ENCODE measurements at places on chromosomes 16 and 17.

DNA sequence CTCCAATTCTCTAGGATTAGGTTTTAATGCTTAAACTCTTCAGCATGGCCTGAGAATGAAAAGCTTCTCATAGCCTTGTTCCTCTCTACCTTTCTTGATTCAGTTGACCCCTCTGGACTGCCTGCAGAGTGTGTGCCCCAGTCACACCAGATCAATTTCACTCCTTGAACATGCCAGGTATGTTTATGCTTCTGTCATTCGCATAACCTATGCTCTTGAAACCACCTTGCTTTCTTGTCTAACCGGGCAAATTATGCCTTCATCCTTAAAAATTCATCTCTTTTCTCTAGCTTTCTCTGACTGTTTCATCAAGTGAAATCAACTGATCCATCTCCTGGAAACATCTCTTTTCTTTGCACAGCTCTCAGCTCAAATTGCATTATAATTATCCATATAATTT is 42.3 kb downstream of the CDH11 start:
- DNase-seq, result no peak

GRCh38 chr17:82226146-82226808 is 2.6 kb upstream of the SLC16A3 start:
- no peak for DNase-seq

- no peak for DNase-seq
These were observed 216.4 kb upstream of the FOXF1 start for GRCh38 chr16:86293906-86294305.

DNA sequence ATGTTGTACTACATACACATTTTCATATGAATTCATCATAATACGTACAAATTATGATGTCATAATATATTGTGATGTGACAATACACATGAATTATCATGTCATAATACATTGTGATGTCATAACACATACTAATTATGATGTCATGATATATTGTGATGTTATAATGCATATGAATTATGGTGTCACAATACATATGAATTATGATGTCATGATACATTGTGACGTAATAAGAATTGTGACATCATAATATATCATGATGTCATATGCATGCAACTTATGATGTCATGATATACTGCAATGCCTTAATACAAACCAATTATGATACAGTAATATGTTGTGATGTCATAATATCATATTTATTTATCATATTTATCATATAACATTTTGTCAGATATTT is 2074.3 kb downstream of the TP53TG3F start:
- no peak for DNase-seq

DNA sequence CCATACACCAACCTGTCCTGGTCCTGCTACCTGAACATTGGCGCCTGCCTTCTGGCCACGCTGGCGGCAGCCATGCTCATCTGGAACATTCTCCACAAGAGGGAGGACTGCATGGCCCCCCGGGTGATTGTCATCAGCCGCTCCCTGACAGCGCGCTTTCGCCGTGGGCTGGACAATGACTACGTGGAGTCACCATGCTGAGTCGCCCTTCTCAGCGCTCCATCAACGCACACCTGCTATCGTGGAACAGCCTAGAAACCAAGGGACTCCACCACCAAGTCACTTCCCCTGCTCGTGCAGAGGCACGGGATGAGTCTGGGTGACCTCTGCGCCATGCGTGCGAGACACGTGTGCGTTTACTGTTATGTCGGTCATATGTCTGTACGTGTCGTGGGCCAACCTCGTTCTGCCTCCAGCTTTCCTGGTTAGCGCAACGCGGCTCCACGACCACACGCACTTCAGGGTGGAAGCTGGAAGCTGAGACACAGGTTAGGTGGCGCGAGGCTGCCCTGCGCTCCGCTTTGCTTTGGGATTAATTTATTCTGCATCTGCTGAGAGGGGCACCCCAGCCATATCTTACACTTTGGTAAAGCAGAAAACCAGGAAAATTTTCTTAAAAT is 21.5 kb downstream of the TMEM204 start:
- DNase-seq, result no peak

DNA sequence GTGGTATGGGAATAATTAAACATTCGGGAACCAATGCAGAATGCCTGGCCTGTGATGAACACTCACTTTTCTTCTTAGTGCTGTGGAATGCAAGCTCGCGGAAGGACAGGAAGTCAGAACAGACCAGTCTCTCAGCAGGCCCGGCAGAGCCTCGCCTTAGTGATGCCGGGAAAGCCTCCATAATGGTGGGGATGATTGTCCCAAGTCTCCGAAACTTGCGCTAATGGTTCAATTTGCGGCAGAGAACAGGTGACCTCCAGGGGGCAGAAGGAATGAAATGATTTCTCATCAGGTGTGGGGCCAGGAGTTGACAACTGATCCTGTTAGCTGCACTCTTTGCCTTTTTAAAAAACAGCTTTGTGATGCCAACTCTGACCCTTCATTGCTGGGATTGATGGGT is 170.6 kb downstream of the GSG1L start:
- DNase-seq, result no peak

- DNase-seq, result no peak
These were observed 13.6 kb downstream of the FTO start for GRCh38 chr16:53717577-53717976.

- no peak for DNase-seq
These were observed 162.8 kb downstream of the IRF8 start for GRCh38 chr16:86061721-86062120.

DNA sequence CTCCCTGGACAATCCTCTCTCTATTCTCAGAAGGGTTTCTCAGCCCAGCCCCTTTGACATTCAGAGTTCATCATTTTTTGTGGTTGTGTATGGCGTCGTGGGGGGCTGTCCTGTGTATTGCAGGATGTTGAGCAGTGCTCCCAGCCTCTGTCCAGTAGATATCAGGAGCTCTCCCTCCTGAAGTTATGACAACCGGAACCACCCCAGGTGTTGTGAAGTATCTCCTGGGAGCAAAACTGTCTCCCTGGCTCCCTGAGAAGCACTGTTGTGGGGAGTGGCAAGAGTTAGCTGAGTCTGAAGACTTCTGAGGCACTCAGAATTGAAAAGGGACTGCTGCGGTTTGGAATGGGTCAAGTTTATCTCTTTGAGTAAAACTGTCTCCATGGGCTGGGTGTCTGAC is 55.9 kb upstream of the MGAT5B start:
- DNase-seq, result no peak

GRCh38 chr17:31148205-31148604 is 53.4 kb downstream of the NF1 start:
- no peak for DNase-seq

- peak; percentile 71 for DNase-seq
These were observed 26.3 kb downstream of the NFE2L1 start for GRCh38 chr17:48074322-48075081.

DNA sequence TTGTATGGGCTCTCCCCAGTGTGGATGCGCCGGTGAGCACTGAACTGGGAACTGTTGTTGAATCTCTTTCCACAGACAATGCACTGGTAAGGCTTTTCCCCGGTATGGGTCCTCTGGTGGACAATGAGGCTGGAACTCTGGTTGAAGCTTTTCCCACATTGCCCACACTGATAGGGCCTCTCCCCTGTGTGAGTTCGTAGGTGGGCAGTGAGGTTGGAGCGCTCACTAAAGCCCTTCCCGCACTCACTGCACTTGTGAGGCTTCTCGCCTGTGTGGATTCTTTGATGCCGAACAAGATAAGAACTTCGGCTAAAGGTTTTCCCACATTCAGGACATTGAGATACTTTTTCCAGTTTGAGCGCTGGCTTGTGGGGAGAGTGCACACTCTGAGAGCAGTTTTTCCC is 17.8 kb downstream of the ZSCAN32 start:
- DNase-seq, result no peak

DNA sequence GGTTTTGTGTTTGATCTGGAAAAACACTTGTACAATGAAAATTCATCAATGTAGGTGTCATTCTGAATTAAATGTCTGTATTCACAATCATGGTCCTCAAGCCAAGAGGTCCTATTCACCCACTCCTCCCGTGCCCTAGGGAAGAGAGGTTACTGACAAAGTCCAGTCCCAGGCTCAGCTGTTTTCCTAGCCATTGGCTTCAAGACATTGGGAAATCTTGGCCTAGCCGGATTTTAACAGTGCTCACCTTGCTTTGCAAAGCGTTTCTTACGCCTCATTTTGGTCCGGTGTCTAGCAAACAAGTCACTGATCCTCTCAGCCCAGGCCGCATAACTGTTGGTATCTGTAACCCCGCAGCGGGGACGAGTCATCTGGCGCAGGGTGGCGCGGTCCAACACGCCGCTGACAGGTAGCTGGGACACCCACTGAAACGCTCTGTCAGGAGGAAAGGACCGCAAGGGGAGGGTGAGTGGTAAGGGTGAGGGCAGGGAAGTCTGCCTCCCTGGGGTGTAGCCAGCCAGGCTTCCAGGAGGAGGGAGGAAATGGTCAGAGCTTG is 16.7 kb downstream of the MMP28 start:
- DNase-seq, result no peak

DNA sequence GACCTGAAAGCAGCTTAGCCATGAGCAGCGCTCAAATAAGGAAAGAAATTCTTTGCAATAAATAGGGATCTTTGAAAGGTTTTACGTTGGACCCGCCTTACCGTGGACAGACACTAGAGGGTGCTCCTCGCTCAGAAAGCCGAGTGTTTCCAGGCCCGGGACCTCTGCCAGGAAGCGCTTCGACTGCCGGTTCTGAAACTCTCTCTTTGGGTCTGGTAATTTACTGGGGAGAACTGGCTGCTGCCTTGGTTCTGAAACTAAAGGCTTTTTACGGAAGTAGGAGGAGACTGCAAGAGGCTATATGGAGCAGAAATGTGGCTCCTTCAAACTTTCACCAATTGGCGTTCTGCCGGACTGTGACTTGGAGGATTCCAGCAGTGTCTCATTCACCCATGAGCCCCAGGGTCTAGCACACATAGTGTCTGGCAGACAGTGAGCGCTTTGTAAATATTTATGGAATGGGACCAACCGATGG is 45.6 kb upstream of the HOXB9 start:
- peak; percentile 54 for DNase-seq

GRCh38 chr16:16821261-16821660 is 442.3 kb downstream of the NPIPA7 start:
- no peak for DNase-seq

DNA sequence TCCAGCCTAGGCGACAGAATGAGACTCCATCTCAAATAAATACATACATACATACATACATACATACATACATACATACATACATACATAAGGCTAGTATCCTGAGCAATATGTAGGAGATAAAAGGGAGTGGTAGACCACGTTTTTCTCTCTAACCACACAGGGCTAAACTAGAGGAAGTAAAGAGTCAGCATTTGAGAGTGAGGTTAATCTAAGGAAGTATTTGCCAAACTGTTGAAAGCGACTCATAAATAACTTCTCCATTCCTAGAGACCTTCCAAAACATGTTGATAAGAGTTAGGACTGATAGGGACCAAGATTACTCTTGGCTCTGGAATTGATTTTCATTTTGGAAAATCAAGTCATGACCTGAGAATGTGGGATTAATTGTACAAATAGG is 68.9 kb downstream of the NEUROD2 start:
- no peak for DNase-seq

DNA sequence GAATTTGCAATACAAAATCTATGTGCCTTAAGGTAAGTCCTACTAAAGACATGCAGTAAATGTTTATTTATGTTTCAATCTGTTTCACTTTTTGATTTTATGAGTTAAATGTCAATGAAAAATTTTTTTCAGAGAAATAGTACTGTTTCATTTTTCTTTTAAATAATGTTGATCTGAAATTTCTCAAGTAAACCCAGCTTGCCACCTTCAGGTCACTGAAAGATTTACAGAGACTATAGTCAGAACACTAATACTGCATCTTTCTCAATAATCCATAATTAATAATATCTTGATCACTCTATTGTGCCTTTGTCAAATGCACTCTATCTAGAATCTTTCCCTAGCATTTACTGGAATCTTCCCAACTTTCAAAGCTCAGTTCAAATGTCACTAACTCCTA is 6.5 kb upstream of the DHX40 start:
- DNase-seq, result no peak

DNA sequence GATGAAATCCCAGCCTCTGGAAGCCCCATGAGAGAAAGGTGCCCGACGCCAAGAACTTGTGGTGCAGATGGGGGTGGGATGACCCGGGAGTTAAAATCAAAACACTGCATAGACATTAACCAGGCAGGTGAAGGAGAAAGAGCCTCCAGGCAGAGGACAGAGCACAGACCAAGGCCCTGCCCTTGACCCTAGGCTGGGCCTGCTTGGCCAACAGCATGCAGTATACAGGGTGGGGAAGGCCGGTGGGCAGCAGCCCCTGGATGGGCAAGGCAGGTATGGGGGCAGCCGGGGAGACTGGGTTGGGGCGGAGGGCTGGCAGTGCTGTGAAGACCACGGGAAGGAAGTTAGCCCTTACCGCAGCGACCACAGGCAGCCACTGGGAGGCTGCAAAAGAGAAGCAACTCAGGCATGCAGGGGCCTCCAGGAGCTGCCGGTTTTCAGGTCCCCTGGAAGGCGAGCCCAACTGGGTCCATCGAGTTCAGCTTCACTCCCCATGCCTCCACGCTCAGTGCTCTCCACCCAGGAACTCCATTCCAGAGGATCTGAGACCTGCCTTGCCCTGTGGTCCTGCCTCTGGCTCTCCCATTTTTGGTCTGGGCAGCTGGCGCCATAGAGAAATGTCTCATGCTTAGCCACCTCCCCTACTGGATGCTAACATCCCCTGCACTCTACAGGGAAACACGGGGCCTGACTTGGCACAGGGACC is 81.2 kb downstream of the C16orf95 start:
- DNase-seq, result no peak

GRCh38 chr16:78988361-78988969 is 612.1 kb downstream of the MAF start:
- DNase-seq, result no peak

DNA sequence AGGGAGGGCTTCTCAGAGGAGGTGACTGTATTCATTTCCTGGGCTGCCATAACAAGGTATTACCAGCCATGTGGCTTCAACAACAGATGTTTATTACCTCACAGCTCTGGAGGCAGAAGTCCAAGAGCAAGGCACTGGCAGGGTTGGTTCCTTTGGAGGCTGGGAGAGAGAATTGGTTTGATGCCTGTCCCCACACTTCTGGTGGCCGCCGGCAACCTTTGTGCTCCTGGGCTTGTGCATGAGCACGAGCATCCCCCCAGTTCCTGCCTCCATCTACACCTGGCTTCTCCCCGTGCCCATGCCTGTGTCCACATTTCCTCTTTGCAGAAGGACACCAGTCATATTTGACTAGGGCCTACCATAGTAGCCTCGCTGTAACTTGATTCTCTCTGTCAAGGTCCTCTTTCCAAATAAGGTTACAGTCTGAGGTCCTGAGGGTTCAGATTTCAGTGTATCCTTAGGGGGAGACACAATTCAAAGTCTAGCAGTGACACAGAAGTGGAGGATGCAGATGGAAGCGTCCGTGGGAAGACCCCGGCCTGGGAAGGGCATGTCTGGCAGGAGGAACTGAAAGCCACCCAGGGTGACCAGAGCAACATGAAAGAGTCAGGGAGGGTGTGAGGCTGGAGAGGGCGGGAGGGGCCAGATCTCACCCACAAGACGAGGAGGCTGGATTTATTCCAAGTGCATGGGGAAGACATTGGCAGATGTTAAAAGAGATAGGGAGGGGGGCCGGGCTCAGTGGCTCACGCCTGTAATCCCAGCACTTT is 188.2 kb upstream of the HSBP1 start:
- no peak for DNase-seq

Measured in T follicular helper cell (primary cell).